ENCODE measurements at places on chromosomes 4 and X. TPM values are rescaled to one million over a fixed set of nuclear protein-coding genes. Genes with fewer than 3 reads are reported as not detected.

Gene CLNK
- total RNA-seq = not detected

Gene RS1
- not detected for total RNA-seq

Gene PNMA6A
- 3.3 TPM for total RNA-seq

Gene COL4A5
- 267 TPM for total RNA-seq

Gene MAGEA2
- not detected for total RNA-seq
